ENCODE measurements at places on chromosomes 12 and 14.

DNA sequence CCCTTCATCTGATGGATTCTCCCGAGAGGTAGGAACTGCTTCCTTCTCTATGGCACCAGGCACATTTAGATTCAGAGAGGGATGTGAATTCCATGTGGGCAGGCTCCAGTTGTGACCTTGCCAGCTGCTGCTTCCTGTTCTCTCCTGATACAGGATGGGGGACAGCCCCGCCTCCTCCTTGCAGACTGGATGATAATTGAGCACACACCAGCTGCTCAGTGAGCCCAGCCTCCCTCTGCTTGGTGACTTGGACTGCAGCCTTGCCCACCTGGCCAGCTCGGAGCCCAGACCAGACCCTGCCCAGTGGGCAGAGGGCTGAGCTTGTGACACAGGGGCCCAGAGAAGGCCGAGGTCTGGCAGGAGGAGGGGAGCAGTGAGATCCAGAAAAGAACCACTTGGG lies 90.2 kb downstream of the CALM1 start:
- DNase-seq, result no peak

GRCh38 chr14:78071016-78071549 lies 99.1 kb upstream of the NRXN3 start:
- no peak for DNase-seq

DNA sequence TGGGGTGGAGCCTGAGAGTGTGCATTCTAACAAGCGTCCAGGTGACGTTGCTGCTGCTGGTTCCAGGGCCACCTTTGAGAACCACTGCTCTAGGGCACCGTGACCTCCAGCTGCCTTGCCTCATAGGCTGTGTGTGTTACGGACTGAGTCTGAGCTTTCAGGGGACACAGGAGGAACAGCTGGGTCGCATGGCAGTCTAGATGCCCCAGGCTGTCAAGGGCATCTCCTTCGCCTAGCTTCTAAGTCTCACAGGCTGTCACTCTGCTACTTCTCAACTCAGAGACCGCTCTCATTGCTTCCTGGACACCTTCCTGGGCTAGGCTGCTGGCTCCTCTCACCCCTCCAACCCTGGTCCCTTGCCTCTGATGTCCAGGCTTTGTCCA lies 965 bp downstream of the KRT73 start:
- no peak for DNase-seq

- no peak for DNase-seq
These were observed 7.3 kb upstream of the KIF26A start for GRCh38 chr14:104130974-104131651.

GRCh38 chr14:91060351-91061055 lies at the start of gene RPS6KA5:
RPS6KA5 (minus strand) TSS chr14:91060641; CDS start chr14:91060434, 207 bp downstream.
- DNase-seq, result peak; percentile 99

GRCh38 chr12:102343361-102344121 lies 136.8 kb downstream of the IGF1 start:
- DNase-seq, result no peak

Measured in activated naive CD4-positive, alpha-beta T cell (primary cell).